Fibroblast of skin of scalp (primary cell): ENCODE measurements at places on chromosomes 13 and 19.
A peak's percentile ranks its signal among the peaks of the same experiment; 100 is the strongest.

DNA sequence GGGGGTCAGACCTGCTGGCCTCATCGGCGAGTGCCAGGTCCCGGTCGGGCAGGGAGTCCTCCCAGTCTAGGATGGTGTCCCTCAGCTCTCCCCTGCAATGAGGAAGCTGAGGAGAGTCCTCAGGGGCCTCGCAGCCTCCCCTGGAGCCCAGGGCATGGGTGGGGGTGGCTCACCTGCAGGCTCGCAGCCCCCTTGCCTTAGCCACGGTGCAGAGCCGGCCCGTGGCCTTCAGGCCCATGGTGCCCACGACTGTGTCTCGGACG, 6.8 kb downstream of the SIRT6 start:
- DNase-seq = no peak

DNA sequence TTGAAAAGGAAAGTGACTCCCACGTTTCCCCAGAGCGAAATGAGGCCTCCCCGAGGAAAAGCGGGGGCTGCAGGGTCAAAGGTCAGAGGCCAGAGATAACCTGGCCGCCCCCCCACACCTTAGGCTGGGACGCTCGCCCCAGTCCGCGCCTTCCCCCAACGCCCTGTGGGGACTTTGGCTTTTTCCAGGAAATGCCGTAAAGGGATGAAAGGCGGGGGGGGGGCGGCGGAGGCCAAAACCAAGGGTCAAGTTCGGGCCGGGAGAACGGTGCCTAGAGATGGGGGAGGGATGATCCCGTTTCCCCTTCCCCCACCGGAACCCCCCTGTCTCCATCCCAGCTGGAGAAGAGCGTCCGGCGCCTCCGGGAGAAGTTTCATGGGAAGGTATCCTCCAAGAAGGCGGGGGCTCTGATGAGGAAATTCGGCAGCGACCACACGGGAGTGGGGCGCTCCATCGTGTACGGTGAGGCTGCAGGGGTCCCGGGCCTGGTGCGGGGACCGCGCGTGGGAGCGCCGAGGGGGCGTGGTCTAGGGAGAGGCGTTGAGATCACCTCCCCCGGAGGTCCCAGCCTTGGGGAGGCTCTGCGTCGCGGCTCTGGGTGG, 575 bp downstream of the SHFL start:
- no peak for DNase-seq

DNA sequence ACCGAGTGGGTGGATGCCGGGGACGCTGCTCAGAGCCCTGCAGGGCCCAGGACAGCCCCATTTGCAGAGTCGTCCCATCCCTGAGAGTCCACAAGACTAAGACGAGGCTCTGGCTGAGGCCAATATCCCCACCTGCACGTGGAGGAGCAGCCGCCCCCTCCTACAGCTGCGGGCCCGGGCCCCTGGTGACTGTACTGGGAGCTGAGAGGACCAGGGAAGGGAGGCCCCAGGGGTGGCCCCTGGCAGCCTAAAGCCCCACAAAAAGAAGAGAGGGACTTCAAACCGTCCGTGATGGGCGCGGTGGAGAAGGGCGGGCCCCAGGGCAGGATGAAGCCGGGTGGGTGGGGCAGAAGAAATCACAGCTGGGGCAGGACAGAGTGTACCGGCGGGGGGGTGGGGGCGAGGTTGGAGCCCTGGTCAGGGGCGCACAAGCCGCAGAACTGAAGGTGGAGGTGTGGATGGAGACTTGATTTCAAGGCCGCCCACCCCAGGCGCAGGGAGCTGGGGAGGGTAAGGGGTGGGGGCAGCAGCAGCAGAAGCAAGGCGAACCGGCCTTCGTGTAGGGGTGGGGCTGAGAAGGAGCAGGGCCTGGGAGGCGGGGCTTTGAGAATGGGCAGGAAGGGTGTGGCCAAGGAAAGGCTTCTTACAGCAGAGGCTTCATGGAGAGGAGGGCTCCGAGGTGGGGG, 12.9 kb downstream of the CFD start:
- DNase-seq = peak; percentile 84

DNA sequence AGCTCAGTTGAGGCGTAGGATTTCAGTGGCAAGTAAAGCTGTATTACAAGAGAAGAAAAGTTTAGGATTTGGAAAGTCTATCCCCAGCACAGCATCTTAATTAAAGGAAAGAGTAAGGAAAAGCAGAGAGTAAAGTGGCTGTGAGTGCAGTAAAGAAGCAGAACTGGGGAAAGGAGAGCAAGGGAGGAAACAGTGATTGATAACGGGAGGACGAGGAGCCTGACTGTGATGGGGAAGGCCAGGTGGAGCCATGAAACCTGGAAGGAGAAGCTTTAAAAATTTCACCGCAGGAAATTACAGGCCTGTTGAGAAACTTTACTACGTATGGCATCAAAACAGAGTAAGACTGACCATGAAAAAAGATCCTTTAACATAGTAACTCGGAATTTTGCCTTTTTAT, 175.6 kb downstream of the SHISA2 start:
- no peak for DNase-seq

DNA sequence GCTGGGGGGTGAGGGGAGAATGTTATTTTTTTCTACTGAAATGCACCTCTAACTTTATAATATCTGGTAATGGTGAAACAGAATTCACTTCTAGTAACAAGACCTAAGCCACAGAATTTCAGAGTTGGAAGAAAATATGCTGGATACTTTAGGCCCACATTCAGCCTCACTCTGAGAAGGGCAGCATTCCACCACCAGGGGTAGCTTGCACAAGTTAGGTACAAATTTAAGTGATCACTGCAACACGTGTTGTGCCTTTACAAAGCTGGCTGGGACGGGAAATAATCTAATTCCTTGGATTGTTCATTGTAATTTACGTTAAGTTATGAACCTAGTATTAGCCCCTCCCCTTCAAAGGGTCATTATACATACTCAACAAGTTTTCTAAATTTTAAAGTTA, 192.3 kb downstream of the RGCC start:
- DNase-seq = peak; percentile 29

DNA sequence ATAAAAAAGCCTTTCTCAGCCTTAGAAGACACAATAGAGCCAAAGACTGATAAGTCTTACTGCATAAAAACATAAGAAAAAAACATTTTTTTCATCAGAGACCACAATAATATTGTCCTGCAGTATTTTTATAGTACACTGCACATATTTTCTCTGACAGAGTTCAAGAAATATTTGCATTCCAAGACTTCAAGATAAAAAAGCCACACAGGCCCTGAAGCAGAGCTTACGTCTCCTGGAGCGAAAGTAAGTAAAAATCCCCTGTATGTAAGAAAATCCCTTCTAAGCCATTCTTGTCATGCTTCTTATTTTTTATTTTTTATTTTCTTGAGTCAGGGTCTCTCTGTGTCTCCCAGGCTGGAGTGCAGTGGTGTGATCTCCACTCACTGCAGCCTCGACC, 755.9 kb downstream of the LIG4 start:
- peak; percentile 40 for DNase-seq

DNA sequence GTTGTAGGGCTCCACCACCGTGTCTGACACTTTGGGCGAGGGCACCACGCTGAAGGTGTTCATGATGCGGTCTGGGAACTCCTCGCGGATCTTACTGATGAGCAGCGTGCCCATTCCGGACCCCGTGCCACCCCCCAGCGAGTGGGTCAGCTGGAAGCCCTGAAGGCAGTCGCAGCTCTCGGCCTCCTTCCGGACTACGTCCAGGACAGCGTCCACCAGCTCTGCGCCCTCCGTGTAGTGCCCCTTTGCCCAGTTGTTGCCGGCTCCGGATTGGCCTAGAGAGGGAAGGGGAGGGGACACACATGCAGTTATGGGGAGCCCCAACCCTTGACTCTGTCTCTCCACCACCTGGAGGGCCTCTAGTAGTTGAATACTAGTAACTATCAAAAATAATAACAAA, 6.2 kb downstream of the TUBB4A start:
- no peak for DNase-seq
